Ureter (tissue), 1 donor: ENCODE measurements at places on chromosomes 7 and 10. TPM values are rescaled to one million over a fixed set of nuclear protein-coding genes. Genes with fewer than 3 reads are reported as not detected.

Gene FAM25C
- not detected for total RNA-seq

Gene CAV1
- 127 TPM for total RNA-seq

Gene DKK1
- 22.5 TPM for total RNA-seq

Gene ADK
- 40.8 TPM for total RNA-seq

Gene IL15RA
- total RNA-seq, result 13.5 TPM

Gene HMX2
- not detected for total RNA-seq

Gene HOXA11
- total RNA-seq, result 16.6 TPM

Gene ABLIM1
- total RNA-seq, result 129 TPM

Gene NMT2
- 9.7 TPM for total RNA-seq

DNA sequence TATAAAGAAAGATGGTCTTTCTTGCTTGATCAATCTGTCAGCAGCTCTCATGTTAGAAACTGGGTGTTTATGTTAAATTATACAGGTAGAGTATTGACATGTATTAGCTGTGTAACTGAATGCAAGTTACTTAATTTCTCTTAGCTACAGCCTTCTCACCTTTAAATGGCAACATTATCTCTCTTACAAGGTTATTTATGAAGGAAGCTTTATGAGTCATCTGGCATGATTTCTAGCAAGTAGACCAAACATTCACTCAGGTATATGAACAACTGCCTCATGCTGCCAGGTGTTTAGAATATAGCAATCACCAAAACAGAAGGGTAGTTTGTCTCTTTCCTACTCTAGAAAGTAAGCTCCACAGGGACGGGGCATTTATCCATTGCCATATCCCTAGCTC is 8.5 kb downstream of the ARL4A start:
- DNase-seq, result no peak

- no peak for DNase-seq
Measured at GRCh38 chr7:157992511-157993160, 595.0 kb downstream of the PTPRN2 start.

DNA sequence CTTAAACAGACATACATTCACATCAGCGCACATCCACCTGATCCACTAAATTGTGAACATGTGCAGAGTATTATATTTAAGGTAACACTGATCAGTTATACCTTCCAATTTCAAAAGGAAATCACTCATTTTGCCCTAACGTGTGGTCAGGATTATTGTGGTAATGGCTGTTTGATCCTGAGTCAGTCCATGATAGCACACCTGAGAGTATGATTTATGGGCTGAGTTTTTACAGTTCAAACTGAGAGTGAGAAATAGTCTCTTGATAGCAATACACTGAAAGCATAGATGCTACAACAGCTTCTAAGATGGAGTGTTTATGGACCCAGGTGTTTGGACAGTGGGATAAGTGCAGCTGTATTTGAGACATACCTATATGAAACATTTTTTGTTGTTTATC is 96.7 kb downstream of the KIF20B start:
- DNase-seq, result no peak

DNA sequence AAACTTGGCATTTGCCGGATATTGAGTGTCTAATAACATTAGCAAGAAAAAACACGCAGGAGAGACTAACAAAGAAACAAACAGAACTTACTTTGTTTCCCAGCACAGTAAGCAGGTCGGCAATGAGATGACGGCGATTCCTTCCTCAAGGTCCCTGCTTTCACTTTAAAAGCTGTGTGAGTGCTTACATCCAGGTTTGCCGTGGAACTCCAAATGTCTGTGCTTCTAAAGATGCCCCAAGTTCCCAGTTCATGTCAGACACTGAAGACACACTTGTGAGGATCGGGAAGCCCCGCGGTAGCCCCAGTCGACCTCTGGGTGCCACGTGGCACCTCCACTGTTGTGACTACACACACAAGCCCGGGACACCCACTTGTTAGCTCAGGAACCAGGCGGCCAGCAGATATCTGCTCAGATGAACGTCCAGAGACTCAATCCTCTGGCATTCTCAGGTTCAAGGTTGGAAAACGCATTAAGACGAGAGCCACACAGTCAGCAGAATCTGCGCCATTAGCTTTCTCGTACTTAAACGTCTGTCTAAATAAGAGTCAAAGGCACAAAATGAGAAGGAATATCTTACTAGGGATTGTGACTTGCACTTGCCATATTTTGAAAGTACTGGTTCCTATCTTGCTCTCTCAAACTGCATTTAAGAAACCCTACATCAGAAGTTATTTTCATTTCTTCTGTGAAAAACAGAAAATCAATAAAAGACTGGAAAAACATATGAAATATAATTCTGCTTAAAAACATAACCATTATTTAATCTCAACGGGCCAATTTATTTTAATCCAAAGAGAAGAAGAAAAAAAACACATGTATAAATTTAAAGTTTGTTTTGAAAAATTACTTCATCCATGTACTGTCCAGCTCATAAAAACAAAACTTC is 207.6 kb upstream of the KLF14 start:
- no peak for DNase-seq

- DNase-seq, result no peak
Measured at GRCh38 chr10:132355754-132356153, 23.8 kb downstream of the LRRC27 start.

DNA sequence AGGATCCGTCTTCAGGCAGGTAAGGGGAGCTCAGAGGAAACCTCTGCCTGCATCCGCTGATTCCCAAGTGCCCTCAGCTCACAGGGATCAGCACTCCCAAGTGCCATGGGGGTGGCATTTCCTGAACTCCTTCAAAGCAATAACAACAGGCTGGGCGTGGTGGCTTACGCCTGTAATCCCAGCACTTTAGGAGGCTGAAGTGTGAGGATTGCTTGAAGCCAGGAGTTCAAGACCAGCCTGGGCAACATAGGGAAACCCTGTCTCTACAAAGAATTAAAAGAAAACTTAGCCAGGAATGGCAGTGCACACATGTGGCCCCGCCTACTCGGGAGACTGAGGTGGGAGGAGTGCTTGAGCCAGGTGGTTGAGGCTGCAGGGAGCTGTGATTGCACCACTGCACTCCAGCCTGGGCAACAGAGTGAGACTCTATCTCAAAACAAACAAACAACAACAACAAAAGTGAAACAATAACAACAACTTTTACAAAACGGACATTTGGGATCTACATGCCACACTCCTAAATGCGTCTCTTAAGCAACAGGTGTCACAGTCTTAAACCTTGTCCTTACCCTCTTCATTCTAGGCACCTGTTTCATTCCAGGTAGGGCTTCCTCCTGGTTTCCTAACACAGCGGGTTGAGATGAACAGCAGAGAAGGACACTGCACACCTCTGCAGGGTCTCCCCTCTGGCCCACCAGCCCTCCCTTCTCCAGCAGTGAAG is 73.8 kb downstream of the PAXIP1 start:
- no peak for DNase-seq

- DNase-seq, result no peak
Measured at GRCh38 chr7:158539711-158540146, 47.9 kb downstream of the PTPRN2 start.

- peak; percentile 19 for DNase-seq
Measured at GRCh38 chr10:129756912-129757901, 206.9 kb downstream of the EBF3 start.

- no peak for DNase-seq
Measured at GRCh38 chr7:146960773-146961391, 844.3 kb downstream of the CNTNAP2 start.

GRCh38 chr10:103569896-103570295 is 76.4 kb downstream of the NEURL1 start:
- DNase-seq, result no peak

GRCh38 chr10:43093423-43094076 is 16.7 kb downstream of the RET start:
- no peak for DNase-seq

- DNase-seq, result no peak
Measured at GRCh38 chr7:87375662-87376435, 30.4 kb downstream of the CROT start.

DNA sequence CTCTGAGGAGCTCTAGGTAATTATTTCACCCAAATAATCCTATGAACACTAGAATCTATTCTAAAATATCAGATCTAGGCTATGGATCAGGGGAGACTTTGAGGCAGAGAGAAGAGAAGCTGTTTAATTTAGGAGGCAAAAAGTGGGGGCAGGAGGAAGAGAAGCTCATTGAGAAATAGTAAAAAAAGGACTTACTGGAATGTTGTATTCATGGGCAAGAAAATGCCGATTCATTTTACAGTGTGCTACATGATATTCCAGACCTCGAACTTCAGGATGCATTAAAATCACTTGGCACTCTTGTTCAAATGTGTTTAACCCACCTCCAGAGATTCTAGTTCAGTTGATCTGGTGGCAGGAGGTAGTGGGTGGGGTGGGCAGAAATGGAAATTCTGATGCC is 109.5 kb upstream of the ITGB1 start:
- DNase-seq, result no peak

DNA sequence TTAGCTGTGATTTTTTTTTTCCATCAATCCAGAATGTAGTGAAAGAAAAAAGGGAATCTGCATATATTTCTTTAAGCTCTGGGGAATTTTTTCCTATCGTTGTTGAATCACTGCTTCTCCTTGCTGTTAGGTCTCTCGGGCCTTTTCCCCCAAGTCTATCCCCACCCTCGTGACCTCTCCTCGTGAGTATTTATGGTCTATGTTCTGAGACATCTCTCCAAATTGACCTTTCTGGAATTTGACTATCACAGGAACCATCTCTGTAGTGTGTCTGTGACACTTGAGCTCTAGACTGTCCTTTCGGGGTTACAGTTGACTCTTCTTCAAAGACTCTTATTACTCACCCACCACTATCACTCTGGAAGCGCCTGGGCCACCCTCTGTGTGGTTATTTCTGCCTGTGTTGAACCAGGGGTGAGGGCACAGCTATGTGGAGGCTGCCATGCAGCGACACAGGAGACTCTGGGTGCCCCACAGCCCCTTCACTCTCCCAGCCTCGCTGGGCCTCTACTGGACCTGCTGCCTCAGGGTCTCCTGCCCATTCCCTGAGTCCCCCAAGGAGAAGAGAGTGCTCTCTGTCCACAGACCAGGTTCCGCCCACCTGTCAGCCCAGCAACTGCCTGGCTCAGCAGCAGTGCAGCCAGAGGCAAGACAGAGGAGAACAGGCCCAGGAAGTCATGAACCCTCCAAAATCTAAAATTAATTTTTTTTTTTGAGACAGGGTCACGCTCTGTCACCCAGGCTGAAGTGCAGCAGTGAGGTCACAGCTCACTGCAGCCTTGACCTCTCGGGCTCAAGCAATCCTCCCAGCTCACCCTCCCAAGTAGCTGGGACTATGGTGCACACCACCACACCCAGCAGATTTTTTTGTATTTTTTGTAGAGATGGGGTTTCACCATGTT is 45.7 kb upstream of the PTPRN2 start:
- no peak for DNase-seq
